ENCODE measurements at places on chromosomes 2 and 18.
A peak's percentile ranks its signal among the peaks of the same experiment; 100 is the strongest.

DNA sequence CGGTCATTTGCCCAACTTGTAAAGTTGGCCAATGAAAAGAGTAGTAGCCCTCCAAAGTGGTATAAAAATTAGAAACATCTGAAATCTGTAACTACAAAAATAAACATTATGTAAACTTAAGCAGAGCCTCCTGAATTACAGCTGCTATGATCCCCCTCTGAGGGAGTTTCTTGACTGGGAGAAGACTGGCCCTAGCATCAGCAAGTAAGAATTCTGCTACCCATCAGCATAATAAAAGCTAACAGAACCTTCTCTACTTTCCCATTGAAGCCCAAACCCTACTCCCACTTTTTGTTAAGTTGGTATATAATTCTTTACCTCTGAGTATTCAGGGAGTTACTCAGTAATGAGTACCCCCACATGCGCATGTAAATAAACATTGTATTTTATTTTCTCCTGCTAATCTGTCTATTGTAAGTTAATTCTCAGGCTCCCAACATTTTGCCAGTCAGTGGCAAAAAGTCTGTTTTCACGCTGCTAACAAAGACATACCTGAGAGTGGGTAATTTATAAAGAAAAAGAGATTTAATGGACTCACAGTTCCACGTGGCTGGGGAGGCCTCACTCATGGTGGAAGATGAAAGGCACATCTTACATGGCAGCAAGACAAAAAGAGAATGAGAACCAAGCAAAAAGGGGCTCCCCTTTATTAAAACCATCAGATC, 71.3 kb downstream of the MYL12B start:
- DNase-seq, result no peak

- DNase-seq, result no peak
Observed at GRCh38 chr2:191230174-191230573, 15.0 kb upstream of the MYO1B start.

DNA sequence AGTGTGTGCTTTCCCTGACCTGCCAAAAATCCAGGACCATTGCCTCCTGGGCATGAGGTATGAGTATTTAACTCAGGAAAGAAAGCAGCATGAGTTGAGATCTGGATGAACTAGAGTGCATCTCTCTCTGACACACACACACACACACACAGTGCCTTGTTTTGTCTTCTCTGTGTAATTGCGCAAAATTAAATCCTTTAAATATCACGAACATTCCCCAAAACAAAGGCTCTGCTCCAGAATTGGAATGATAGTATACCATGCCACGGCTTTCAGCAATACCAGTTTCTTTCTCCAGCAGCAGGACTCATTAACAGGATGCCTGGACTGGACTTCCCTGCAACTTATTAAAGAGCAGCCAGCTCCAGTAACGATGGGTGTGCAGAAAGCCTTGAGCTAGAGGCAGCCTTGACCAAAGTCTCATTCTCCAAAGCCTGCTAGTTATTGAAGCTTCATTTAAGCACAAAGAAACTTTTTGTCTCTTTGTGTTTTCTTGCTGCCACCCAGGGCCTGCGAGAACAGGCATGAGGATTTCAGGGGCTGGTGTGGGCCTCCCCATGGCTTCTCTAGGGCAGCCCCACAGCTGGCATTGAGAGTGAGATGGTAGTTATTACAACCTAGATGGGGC, 101.7 kb downstream of the NRP2 start:
- no peak for DNase-seq

GRCh38 chr2:2642906-2643890, 312.1 kb upstream of the MYT1L start:
- no peak for DNase-seq

GRCh38 chr2:47520825-47521665, 118.1 kb downstream of the MSH2 start:
- DNase-seq, result peak; percentile 26

GRCh38 chr18:6311456-6312215, 103.1 kb downstream of the L3MBTL4 start:
- DNase-seq, result no peak

GRCh38 chr2:33727361-33728032, 128.4 kb upstream of the FAM98A start:
- DNase-seq, result no peak

DNA sequence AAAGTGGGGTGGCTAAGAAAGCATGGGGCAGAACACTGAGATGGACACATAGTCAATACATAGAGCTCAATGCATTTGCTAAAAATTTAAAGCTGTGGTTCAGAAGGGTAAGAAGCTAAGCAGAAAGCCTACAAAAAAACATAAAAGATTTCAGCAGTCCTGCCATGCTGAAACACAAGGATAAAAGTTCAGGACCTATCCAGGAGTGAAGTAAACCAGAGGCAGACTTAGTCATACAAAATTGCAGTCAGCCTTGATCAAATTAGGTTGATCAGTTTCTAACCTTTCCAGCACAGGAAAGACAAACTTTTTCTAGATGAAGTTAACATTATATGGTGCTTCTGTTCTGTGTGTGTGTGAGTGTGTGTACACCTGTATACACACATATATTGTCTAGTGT, 120.8 kb upstream of the RBMS1 start:
- no peak for DNase-seq

DNA sequence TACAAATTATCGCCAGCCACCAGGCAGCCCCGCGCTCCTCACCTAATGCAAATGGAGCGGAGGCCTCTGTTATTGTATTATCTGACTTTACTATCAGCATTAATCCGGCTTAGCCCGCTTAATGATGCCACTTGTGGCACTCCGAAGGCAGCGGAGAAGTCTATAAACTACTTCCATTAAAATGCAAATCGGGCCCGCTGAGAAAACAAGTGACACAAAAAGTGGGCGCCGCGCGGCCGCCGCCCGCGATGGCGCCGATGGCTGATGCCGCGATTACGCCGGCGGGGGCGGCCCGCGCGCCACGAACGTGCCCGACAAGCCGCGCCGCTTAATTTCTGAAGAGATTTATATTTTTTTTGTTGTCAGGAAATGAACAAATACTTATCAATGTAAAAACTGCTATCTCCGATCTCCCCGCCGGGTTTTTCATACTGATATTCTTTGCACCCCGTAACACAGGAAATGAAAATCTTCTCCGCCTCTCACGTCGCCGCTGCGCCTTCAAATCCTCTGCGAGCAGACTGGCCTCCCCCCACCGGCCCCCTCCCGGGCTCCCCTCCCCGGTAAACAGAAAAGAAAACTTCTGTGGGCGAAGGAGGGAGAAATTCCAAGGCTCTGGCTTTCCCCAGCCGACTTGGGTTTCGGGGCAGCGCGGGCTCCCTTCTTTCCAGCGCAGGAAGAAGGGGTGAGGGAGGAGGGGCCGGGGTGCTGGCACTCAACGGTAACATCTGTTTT, 221.8 kb downstream of the INSIG2 start:
- DNase-seq, result peak; percentile 39

DNA sequence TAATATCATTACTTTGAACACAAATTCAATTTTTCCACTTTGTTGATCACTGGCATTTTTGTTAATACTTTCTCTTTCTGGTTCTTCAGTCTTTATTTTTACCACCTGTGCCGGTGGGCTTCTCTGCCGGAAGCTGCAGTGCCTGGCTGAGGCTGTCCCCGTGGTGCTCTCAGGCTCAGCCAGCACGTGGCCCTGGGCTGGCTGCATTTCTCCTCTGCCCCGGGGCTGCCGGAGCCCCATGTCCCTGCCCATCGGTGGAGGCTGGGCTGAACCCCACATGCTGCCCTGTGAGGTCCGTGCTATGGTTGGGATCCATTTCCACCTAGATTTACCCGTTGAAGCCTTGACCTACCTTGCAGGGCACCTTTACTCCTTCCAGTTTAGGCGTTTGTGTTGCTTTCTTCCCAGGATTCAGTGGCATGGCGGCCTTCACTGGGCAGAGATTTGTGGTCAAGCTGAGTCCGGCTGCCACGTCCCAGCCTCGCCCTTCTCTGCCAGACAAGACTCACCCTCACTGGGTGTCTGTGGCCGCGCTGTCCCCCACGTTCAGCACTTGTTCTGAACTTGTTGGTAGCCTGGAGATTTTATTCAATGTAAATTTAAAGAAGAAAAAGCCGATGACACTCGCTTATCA, 12.8 kb upstream of the TMEM18 start:
- DNase-seq, result no peak

DNA sequence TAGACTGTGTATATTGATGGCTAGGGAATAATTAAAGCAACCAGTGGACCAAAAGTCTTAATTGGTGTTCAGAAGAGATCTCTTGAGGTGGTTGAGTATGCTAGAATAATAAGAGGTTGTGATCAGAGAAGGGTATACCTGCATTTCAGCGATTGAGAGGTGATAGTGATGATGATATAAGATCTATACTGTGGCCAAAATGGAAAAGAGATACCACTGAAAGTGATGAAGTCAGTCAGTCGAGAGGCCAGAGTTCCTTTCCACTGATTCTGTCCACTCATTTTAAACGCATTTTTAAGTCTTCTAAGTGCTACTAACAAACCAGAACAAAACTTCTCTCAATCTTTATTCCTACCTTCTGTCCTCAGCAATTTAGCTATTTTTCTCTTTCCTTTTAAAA, 32.9 kb downstream of the ACTR3 start:
- DNase-seq, result no peak

DNA sequence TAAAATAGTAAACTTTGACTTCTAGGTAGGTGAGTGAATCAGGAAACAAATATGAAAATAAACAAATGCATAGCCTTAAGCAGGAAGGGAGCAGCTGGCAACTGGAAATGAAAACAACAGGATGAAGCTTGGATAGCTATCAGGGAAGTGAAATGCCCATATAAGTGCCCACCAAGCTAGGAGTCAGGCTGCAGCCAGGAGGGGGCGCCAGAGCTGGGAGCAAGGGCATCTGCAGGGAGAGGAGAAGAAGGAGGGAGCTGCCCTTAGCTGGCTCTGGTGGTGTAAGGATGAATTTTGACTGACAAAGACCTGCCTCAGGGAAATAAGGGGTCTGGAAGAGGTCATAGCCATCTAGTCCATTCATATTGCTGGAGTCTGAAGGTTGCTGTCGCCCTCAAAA, 298.3 kb downstream of the TDRD15 start:
- peak; percentile 8 for DNase-seq

- DNase-seq, result no peak
Observed at GRCh38 chr2:218067523-218067922, 1.5 kb upstream of the RUFY4 start.

DNA sequence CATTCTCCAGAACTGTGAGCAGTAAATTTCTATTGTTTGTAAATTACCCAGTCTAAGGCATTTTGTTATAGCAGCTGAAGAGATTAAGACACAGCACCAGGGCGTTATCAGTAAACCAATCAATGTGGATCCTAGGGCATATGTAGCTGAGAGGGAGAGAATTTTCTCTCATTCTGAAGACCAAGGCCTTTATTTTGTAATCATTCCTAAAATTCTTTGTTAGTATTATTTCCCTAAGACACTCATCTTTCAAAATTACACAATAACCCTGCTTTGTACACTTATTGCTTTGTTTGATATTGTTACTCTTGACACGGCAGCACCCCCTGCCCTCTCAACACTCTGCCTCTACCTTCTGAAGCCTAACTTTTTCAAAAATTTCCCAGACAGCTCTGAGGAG, 419.1 kb downstream of the SLC4A3 start:
- no peak for DNase-seq

DNA sequence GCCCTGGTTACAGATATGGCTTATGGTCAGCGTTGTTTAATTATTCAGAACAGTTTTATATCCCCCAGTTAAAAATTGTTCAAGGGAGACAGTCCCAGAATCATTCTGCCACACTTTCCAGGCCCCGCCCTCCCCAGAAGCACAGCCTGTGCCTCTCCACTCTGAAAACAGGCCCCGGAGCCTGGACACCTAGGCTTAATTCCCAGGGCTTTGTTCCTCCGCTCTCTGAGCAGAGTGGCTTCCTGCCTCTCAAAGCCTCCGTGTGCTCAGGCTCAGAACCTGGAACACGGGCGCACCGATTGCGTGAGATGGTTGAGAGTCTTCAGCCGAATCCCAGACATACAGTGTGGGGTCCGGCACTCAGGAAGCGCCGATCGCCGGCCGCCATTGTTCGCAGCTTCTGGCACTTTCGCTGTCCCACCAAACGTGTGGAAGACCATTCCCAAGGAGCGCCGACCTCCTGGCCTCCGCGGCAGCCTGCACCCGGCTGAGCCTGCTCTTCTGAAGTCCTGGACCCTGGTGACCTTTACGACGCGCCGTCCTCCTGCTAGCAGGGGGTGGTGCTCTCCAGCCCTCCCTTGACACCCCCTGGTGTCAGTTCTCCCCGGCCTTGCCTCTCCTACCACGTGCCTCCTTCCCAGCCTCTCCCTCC, 45.6 kb downstream of the TWIST2 start:
- no peak for DNase-seq

DNA sequence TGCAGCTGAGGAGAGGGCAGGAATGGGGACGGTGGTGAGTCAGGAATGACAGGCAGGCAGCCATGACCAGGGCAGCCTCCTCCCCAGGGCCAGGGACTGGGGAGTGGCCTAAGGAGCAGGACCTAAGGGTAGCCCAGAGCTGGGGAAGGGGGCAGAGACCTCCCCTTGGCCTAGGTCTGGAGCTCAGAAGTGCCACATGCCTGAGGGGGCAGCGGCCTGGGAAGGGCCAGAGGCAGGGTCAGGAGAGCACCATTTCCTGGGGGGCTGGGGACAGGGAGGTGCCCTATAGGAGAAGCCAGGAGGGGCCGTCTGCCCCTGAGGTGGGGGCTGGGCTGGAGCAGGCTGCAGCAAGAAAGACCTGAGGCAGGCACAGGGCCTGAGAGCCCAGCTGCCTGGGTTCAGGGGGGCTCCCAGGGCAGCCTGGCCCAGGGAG, 20.9 kb downstream of the CFLAR start:
- DNase-seq, result no peak

DNA sequence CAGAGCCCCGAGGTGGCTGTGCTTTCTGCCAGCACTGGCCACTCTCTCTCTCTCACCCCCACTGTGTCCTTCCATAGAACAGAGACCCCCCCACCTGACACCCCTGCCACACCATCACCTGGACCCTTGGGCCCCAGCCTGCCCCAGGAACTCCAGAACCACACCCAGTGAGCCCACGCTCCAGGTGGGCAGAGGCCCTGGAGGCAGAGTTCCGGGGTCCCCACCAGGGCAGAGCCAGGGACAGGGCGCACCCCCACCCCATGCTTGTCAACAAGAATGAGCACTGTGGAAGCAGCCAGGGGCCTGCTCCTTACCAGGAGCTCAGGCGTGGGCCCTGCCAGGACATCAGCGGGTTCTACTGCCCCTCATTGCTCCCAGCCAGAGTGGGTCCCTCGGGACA, 14.6 kb downstream of the PASK start:
- DNase-seq, result no peak

DNA sequence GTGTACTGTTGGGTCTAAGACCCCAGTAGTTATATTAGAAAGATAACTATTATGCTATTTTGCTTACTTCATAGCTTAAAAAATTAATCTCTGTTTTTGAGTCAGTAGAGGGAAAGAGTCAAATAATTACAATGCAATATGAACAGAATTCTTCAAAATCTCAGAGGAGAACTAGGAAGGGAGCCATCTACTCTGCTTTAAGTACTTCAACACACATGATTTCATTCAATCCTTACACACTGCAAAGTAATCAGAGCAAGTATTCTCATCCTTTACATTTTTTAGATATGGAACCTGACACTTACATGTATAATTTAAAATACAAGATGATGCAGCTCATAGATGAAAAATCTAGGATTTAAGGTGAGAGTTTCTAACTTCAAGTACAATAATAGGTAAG, 27.7 kb downstream of the COL5A2 start:
- no peak for DNase-seq

Measured in amygdala (tissue), 56 donors.